CD8-positive, alpha-beta memory T cell (primary cell): ENCODE measurements at places on chromosomes 6 and 20.

DNA sequence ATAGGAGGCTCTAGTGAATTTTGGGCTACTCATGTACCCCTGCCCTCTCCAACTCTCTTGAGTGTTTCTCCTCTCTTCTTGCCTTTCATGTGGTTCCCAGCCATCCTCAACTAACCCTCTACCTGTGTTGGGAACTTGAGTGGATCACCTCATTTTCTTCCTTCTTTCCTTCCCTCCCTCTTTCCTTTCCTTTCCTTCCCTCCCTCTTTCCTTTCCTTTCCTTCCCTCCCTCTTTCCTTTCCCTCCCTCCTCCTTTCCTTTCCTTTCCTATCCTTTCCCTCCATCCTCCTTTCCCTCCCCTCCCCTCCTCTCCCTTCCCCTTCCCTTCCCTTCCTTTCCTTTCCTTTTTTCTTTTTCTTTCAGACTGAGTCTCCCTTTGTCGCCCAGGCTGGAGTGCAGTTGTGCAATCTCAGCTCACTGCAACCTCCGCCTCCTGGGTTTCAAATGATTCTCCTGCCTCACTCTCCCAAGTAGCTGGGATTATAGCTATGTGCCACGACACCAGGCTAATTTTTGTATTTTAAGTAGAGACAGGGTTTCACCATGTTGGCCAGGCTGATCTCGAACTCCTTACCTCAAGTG, 63.8 kb downstream of the BTBD3 start:
- no peak for DNase-seq

DNA sequence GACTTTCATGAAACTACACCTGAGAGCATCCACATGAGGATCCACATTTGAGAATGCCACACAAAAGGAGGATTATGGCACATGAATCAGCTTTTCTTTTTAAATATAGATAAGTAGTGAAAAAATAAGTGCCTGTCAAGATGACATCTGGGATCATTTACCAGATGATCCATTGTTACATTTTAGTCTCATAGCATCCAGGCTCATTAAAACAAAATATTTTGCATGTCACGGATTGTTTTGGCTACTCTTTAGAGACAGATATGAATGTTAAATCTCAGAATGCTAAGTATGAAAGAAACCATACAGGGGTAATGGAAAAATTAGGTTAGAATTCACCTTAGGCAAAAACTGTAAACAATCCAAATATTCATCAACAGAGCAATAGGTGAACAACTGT, 66.7 kb downstream of the MYO6 start:
- no peak for DNase-seq

DNA sequence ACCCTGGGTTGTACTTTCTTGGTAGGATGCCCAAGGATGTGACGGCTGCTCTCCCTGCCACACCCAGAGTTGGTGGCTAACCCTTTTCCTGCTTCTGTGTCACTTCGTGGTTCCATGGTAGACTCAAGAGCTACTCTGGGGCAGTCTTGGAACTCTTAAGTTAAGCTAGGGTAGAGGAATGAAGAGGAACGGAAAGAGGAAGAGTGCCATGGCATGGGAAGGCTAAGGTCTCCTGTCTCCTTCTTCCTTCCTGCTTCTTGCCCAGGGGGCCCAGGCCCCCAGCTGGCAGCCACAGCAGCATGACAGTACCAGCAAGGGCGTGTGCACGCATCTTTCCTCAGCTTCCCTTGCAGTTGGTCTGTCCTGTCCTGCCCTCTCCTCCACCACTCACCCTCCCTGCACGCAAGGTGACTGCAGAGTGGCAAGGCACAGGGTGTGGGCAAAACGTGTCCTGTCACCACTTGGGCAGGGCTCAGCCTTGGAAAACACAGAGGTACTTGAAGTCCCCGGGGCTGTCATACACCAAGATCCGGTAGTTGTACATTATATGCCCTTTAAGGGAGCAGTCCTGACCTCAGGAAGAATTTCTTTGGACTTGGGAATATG, 39.8 kb upstream of the TGM3 start:
- DNase-seq, result no peak

DNA sequence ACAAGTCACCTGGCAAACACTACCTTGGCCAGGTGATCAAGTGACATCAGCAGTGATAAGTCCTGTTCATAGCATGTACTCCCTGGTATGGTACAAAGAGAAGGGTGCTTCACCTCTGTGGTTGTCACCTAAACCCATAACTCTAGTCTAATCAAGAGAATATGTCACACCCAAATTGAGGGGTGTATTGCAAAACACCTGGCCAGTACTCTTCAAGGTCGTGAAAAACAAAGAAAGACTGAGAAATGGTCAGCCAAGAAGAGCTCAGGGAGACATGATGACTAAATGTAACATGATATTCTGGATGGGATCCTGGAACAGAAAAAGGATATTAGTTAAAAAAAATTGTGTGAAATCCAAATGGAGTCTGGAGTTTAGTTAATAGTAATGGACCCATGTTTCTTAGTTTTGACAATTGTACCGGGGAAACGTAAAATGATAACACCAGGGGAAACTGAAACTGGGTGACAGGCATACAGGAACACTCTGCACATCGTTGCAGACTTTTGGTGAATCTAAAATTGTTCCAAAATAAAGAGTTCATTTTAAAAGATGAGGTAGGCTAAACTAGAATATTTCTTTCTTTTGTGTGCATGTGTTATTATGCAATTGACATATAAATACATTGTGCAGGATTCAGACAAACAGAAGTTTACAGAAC, 262.0 kb downstream of the CDC5L start:
- no peak for DNase-seq

DNA sequence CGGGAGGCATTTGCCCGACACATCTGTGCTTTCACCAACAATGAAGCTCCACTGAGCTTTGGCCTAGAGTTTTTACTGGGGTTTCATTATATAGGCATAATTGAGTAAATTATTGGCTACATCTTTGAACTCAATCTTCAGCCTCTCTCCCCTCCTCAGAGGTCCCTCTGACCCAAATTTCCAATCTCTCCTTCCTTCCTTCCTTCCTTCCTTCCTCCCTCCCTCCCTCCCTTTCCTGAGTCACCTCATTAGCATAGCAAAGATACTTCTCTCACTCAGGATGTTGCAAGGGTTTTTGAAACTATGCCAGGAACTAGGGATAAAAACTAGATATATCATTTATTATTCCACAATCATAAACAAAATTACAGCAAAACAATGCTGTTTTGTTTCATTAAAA, 238.2 kb upstream of the PRND start:
- DNase-seq, result no peak

GRCh38 chr6:25927756-25928216, 2.7 kb downstream of the SLC17A2 start:
- DNase-seq, result no peak

- no peak for DNase-seq
Measured at GRCh38 chr6:94349227-94349626, 929.9 kb upstream of the EPHA7 start.

GRCh38 chr6:71524201-71524600, 235.6 kb downstream of the OGFRL1 start:
- DNase-seq, result no peak

DNA sequence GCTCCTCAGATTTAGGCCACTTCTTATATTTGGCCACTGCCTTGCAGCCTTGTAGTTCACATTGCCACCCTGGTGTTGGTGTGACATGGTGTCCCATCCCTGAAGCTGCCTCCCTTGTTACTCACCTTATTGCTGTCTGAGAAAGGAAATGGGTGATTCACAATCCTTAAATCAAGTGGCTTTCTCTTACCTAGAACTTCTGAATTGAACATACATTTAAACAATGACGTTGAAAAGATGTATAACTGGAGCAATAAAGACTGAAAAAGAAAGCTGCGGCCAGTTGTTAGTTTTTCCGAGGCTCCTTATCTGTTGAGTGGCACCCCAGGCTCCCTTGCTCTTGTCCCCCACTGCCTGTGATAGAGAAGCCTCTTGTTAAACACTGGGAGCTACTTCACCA, 28.8 kb upstream of the GNRH2 start:
- DNase-seq, result no peak

- no peak for DNase-seq
Measured at GRCh38 chr6:79431537-79431933, 105.7 kb downstream of the LCA5 start.

DNA sequence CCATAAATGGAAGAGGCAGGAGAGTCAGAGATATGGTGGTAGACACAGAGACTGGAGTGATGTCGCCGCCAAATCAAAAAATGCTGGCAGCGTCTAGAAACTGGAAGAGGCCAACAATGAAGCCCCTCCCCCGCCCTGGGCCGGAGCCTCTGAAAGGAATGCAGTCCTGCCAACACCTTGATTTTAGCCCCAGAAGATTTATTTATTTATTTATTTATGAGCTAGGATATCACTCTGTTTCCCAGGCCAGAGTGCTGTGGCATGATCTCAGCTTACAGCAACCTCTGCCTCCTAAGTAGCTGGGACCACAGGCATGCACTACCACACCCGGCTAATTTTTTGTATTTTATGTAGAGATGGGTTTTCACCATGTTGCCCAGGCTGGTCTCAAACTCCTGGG, 82.6 kb upstream of the CCDC167 start:
- DNase-seq, result no peak

DNA sequence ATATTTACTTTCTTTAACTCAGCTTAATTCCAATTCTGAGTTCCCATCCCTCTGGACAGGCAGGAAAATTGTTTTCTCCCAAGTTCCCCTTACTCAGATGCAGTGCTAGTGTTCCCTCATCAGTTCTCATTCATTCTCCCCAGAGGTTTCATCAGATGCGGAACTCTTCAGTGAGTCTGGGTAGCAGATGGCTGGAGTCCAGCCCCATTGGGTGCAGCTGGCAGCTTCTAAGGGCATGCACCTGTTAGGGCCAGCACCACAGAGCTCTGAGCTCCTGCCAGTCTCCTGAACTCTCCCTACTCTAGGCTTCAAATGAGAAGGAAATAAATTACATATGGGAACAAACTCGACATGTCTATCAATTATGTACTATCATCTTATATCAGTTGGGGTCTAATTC, 76.6 kb downstream of the SOD2 start:
- no peak for DNase-seq

DNA sequence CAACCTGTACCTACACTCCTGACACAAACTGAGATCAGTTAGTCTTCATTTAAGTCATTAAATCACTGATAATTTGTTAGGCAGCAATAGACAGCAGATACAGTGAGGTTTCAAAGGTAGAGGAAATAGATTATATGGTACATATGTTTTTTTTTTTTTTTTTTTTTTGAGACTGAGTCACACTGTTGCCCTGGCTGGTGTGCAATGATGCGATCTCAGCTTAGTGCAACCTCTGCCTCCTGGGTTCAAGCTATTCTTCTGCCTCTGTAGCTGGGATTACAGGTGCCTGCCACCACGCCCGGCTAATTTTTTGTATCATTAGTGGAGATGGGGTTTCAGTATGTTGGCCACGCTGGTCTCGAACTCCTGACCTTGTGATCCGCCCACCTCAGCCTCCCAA, 38.2 kb upstream of the KIF13A start:
- no peak for DNase-seq

DNA sequence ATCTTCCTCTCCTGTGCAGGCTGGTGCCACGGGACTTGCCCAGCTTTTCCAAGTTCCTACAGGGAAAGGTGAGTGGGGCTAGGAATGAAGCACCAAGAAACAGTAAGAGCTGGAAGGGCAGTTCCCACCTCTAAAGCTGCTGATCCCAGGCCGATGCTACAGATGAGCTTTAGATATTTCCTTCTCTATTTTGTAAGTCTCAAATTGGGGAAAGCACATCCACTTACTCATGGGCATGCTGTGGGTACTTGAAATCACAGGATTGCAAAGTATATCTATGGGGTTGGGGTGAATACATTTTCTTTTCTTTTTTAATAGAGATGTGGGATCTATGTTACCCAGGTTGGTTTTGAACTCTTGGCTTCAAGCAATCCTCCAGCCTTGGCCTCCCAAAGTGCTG, 3.1 kb downstream of the ZBTB2 start:
- no peak for DNase-seq
